ENCODE measurements at places on chromosomes 3 and 15. TPM values are rescaled to one million over a fixed set of nuclear protein-coding genes. Genes with fewer than 3 reads are reported as not detected.
A peak's percentile ranks its signal among the peaks of the same experiment; 100 is the strongest.

DNA sequence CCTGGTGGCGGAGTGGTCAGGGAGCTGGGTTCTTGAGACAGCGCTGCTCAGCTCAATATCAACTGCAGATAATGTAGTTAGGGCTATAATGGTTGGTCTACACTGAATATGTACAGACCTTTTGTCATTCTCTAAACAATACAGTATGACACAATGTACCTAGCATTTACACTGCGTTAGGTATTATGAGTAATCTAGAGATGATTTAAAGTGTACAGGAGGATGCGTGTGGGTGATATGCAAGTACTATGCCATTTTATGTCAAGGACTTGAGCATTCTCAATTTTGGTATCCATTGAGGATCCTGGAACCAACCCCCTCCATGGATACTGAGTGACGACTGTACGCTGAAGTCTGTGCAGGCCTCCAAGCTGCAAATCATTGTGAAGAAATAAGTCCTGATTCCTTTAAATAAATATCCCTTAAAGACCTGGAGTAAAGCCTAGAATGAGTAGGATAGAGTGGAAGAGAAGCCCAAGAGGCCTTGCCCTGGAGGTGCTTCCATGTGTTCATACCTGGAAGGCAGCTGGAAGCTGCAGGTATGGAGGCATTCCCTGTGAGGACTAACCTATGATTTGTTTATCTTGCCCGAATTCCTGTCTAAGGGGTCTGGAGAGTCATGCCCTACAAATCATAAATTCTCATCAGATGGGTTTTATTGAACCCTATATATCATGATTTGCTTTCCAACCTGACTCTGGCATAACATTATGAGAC, 15.7 kb upstream of the RTP1 start:
- DNase-seq: no peak

DNA sequence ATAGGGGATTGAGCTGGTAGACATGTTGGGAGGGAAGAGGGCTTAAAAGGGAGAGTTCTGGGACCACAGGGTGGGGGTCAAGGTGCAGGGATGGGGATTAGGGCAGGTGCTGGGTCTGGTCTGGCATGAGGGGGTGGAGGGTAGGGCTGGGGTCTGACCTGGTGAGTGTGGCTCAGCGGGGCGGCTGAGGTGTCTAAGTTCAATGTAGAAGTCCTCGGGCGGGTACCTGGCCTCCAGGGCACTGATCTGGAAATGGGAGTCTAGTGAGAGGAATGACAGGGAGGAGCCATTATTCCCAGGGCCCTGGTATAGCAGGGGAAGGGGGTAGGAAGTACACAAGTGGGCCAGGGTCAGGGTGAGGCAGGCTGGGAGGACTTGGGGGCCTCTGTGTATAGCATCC, 39.6 kb downstream of the RAB11A start:
- no peak for DNase-seq

GRCh38 chr15:36843822-36844221, 256.5 kb downstream of the MEIS2 start:
- no peak for DNase-seq

DNA sequence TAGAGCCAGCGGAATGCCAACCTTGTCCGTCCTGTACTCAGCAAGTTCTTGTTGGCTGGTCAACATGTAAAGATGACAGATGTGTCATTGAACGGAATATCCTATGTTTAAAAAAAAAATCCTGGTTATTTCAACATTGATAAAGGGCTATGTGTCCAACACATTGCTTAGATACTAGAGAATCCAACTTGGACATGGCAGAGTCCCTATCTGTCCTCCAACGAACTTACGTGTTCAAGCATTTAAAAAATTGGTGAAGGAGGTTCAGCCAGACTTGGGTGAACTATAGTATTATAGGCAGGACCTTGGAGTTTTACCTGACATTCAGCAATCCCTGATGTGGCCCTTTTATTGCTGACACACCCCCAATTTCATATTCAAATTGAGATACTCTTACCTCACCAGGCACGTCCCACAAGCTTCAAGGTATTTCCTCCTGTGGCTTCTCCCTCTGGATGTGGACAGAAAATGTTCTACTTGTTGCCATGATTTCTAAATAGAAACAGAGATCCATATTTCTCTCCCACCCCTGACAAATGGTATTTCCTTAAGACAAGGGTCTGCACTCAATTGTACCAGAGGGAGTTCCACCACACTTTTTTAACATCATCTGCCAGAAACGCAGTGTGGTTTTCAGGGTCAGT, 207.7 kb upstream of the TPM1 start:
- no peak for DNase-seq

DNA sequence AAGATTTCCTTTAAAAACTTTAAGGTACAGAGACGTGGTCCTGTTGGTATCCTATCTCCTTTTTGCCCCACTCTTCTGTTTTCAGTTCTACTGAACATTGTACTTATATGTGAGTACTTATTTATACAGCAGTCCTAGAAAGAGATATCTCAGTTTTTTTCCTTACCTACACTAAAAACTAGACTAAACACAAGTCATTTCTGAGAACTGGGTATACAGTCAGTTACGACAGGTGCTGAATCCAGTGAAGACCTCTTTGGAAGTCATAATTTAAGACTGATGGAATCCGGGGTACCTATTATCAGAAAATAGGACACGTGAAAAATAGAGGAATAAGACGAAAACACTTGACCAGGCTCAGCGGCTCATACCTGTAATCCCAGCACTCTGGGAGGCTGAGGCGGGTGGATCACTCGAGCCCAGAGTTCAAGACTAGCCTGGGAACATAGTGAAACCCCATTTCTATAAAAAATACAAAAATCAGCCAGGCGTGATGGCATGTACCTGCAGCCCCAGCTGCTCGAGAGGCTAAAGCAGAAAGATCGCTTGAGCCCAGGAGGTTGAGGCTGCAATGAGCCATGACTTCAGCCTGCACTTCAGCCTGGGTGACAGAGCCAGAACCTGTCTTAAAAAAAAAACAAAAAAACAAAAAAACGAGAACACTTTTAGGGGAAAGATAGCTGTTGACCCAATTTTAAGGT, 76.3 kb downstream of the KLHL25 start:
- DNase-seq: no peak

Gene NME9
- total RNA-seq: 3.7 TPM

DNA sequence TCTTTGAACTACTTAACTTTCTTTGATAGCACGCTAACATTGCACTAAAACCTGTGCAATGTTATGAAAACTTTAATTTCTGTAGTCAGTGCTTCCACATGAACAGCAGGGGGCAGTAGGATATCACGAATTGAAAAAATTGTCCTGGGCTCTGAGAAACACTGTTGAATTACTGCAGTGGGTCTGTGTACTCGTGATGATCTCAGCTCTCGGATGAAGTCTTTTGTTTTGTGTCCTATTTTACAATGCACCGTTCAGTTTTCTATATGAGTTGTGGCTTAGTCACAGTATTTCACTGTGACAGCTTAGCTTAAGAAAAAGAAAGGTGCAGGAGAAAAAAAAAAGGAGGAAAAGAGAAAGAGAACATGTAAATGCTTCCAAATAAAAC, 141.3 kb upstream of the CCDC54 start:
- DNase-seq: no peak

Gene DVL3
- total RNA-seq: 84.8 TPM

DNA sequence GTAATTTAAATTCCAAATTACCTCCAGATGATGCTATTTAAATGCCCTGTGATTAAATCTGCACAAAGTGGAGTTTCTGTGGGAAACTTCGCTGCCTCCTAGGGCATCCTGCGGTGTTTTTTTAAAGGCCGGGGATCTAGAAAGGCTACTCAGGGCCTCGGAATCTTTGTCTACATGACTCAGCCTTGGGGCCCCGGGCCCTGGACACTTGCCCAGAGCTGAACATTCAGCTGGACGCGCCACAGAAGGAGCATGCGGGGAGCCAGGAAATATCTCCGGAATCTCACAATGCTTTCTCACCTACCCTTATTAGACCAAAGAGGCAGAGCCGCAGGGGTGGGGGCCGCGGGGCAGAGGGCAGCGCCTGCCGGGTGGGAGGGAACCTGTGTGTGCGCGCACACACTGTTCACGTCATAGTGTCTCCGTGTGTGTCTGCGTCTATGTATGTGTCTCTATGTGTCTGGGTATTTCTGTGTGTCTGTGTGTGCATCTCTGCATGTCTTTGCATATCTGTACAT, 145.5 kb upstream of the TPM1 start:
- DNase-seq: peak; percentile 83

DNA sequence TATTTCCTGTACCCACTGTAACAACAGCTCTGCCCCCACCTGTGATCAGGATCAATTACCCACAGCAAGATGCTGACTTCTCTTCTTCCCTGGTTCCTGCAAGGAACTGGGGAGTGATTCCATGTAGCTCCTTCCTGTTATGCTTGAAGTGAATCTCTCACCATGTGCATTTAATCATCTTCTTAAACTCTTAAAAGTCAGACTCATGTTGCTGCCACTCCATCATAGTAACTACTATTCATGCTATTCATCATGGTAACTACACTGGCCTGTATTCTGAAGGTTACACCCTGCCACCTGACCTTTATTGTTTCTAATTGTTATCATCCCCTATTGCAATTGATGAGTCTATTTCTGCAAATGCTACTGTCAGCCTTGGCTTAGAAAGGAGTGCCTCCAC, 89.5 kb downstream of the SUCNR1 start:
- DNase-seq: no peak

GRCh38 chr3:13541691-13542090, 7.2 kb upstream of the FBLN2 start:
- DNase-seq: no peak

Gene SH2D7
- total RNA-seq: not detected

GRCh38 chr3:146403792-146404191, 65.6 kb downstream of the PLSCR2 start:
- DNase-seq: no peak

- DNase-seq: no peak
Observed at GRCh38 chr15:64182859-64183370, 20.1 kb upstream of the PPIB start.

DNA sequence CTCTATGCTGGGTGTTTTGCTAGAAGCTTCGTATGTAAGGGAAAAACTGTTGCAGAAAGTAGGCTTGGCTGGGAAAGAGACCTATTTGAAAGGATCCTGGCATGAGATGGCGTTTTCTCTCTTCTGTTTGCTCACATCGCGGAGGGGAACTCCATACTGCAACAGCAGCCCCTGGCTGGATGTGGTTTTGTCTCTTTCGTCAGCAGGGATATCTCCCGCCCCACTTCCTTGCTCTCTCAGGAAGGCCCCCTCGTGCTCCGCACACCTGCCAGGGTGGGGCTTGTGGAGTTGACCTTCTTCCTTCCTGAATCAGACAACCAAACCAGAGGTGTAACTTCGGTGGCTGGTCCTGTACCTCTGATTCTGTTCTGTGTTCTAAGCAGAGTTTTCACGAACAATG, 26.4 kb upstream of the MYZAP start:
- no peak for DNase-seq

DNA sequence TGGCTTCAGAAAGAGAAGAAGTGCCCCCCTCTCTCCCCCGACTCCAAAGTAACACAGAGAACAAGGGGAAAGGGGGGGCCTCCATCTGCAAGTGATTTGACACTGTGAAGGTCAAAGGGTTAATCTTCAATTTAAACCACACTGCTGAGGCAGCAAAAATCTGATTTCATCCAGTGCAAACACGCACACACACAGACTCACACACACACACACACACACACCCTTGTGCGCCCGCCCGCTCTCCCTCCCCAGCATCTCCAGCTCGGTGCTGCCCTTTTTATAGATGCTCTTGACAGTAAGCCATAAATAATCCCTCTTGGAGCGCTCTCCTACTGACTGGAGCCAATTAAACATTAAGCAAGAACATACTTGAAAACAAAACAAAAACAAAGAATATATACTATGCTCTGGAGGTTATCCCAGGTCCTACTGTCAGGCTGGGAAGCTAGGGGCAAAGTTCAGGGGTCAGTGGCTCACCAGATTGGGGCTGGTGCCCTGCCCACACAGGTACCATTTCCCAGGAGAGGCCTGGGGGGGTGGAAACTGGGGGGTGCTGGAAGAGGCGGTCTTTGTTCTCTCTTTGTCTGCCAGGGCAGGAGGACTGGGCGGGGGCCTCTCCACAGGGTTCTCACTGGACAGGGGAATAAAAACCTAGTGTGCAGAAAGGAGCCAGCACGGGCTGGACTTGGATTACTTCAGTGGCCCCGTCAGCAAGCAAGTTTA, 16.3 kb downstream of the BMF start:
- DNase-seq: peak; percentile 86

- no peak for DNase-seq
Observed at GRCh38 chr15:65638681-65639089, 16.9 kb downstream of the SLC24A1 start.

Gene SPTSSB
- 28.8 TPM for total RNA-seq

Gene CDC25A
- total RNA-seq: 13.0 TPM

DNA sequence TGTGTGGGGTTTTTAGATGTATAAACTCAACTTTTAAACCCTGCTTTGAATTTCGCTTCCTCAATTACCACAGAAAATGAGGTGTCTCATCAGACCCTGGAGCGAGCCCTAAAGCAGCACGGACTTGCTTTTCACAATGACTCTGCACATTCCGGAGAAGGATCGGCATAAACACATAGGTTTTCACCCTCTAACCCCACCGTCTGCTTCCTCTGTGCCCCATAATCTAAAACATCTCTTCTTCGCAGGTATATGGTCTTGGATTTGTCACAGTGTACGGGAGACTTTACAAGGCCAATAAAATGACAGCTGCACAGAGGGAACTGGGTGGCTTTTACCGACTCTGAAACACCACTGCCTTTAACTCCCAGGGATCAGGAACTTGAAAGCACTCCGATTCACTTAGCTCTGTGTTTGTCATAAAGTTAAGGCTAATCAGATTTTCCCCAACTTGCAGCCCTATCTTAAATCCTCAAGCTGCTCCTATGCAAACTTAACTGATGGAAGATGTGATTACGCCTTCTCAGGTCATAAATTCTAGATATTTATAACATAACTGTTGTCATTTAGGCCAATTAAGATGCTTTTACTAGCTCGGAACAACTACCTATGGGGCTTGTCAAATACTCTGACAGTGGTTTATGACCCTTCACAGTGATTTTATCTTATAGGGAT, 133.4 kb upstream of the WNT5A start:
- no peak for DNase-seq

GRCh38 chr15:99911816-99912215, 178.6 kb upstream of the LYSMD4 start:
- no peak for DNase-seq

DNA sequence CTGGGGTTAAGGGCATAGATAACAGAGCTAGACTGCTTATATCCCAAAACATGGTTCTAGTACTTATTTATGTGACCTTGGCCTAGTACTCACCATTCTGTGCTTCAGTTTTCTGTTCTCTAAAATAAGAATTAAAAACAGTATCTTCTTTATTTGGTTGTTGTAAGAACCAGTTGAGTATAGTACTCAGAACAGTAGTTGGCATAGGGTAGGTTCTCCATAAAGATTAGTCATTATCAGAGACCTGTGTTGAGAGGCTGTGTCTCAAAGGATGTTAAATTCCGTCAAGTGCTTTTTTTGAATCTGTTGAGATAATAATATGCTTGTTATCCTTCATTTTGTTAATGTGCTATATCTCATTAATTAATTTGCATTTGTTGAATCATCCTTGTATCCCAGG, 47.4 kb upstream of the OSTN start:
- no peak for DNase-seq

- DNase-seq: no peak
Observed at GRCh38 chr3:158668506-158668905, 3.9 kb downstream of the LXN start.

- DNase-seq: no peak
Observed at GRCh38 chr15:72562386-72562785, 88.3 kb downstream of the ARIH1 start.

Measured in type B pancreatic cell (in vitro differentiated cells).